ENCODE measurements at places on chromosomes 16 and 17.

GRCh38 chr17:65902831-65903522, 289.0 kb downstream of the CEP112 start:
- no peak for DNase-seq

DNA sequence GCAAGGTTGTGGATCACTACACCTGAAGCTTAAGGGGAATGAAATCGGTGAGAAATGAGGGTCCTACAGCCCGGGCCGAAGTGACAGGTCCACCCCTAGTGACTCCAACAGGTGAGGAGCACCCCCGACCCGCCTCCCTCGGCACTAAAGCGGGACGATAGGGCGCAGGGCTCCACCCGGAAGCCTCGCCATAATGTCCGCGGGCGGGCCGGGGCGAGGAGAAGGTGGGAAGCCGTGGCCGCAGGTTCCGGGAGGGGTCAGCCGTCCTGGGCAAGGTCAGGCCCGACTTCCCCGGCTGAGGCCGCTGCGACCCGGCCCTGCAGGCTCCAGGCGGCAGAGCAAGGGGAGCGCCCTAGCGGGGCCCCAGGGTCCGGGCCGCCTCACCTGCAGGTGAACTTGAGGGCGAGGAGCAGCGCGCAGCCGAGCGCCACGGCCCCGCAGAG, 543 bp downstream of the TXNDC11 start:
- DNase-seq, result peak; percentile 33

GRCh38 chr16:7420079-7420478, 87.4 kb downstream of the RBFOX1 start:
- no peak for DNase-seq

DNA sequence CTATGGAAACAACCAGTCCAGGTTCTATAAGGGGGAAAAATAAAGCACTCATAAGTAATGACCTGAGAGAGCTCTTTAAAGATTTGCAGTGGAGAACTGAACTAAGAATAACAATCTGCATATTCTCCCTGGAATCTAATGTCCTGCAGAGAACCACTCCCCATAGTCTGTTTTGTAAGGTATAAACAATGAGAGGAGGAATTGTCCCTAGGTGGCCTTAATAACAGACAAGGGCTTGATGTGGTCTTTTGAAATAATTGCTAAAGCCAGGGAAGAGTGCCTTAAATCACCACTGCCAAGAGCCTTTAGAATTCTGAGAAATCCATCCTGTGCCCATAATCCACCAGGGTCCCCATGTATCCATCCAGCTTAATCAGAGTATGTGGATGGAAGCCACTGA, 106.3 kb downstream of the CDH11 start:
- DNase-seq, result no peak

DNA sequence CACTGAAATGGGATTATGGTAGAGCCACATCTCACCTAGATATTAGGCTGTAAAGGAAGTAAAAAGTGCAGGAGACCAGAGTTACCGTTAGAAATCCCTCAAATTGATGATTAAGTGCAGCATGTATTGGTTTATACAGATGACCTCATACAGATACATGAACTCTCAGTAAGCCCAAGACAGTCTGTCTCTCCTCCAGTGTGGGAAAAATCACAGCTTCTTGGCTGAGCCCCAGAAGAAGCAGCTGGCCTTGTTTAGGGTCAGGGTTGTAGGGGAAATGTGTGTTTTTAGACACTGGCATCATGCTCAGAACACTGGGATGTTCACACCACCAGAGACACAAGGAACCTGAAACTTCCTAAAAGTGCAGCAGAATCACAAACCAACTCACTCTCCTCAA, 135.9 kb downstream of the KATNIP start:
- no peak for DNase-seq

Measured in T-helper 17 cell (primary cell).